ENCODE measurements at places on chromosomes 2 and 18.

- no peak for DNase-seq
Measured at GRCh38 chr2:64609227-64609941, 44.3 kb downstream of the SERTAD2 start.

DNA sequence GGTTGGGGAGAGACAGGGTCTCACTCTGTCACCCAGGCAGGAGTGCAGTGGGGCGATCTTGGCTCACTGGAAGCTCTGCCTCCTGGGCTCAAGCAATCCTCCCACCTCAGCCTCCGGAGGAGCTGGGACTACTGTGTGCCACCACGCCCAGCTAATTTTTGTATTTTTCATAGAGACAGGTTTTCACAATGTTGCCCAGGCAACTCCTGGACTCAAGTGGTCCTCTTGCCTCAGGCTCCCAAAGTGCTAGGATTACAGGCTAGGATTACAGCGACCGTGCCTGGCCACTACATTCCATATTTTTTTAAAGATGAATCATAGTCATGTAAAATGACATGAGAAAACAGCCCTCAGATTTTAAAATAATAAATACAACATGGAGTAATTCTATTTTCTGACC, 32.3 kb downstream of the CWC22 start:
- no peak for DNase-seq

DNA sequence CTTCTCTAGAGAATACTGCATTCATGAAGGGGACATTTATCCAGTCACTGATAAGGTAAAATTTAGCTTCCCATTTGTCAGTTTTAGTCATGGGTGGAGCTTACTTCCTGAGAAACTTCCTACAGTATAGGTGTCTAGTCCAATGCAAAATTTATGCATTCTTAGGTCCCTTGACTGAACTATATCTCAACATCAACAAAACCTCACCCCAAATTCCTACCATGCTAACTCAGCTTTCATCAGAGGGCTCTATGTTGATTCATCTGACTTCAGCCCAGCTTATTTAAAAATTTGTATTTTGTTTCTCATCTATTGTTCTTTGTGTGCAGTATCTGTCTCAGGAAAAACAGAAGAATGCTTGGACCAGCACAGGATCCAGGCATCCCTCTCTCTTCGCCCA, 296.4 kb upstream of the ACVR2A start:
- DNase-seq = no peak

GRCh38 chr2:239675826-239676715, 275.3 kb upstream of the HDAC4 start:
- DNase-seq = no peak

DNA sequence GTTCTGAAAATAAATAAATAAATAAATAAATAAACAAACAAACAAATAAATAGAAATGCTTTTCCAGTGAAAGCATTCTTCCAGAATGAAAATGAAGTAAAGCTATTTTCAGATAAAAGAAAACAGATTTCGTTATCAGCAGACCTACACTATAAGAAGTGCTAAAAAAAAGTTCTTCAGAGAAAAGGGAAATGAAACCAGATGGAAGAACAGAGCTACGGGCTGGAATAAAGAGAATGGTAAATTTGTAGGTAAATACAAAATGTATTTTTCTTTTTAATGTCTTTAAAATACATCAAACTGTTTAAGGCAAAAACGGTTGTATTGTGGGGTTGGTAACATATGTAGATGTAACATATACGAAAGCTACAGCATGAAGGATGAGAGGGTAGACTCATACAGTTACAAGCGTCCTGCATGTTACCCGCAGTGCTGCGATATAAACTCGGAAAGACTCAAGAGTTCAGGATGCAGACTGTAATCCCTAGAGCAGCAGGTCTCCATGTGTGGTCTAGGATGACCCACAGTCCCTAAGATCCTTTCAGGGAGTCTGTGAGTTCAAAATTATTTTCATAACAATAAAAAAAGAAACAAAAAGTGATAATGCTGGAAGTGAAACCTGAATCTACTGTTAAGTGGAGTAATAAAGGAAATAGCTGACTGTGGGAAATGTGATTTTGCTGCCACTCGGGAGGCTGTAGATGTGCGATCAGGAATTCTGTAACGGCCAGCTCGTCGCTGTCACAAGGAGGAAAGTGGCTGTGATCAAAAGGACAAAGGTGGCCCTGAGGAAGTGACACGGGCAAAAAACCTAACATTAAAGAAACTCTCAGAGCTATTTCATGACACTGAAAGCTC, 5.3 kb upstream of the RAB12 start:
- no peak for DNase-seq

DNA sequence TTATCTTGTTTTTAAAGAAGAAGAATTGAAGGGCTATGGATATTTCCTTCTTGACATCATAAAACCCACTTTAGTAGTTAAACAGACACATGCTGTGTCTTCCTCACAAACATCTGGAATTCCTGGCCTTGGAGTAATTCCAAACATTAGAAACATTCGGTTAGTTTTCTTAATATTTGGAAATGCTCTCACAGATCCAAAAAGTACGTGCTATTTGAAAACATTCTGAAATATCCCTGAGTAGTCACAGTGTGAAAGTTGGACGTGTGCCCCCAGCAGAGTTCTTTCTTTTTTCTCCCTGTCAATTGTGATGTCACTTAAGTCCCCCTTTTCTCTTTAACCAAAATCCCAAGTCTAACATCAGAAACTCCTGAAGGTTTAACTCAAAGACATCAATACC, 91.3 kb downstream of the ANTXR1 start:
- no peak for DNase-seq

DNA sequence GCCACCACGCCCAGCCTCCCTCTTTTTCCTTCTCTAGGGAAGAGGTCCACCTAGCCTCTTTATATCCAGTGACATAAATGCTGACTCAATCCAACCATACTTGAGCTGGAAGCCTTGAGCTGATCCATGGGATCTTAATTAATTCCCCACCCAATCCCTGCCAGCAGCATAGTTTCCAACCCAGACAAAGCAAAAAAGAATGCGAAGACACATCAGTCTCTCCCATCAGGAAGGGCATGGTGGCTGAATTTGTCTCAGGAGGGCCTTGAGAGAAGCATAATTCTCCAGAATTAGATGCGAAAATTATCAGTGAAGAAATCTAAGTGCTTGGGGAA, 22.5 kb downstream of the CASP10 start:
- DNase-seq = no peak

DNA sequence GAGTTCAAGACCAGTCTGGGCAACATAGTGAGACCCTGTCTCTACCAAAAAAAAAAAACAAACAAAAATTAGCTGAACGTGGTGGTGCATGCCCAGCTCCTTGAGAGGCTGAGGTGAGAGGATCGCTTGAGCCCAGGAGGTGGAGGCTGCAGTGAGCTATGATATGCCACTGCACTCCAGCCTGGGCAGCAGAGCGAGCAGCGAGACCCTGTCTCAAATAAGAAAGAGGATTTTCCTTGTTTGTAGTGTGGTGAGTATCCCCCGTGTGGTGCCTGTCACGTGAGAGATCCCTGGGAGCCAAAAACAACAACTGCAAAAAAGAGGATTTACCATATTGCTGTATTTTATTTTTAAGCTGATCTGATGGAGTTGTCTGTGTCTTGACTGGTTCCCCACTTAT, 9.2 kb downstream of the EML4 start:
- DNase-seq = no peak

DNA sequence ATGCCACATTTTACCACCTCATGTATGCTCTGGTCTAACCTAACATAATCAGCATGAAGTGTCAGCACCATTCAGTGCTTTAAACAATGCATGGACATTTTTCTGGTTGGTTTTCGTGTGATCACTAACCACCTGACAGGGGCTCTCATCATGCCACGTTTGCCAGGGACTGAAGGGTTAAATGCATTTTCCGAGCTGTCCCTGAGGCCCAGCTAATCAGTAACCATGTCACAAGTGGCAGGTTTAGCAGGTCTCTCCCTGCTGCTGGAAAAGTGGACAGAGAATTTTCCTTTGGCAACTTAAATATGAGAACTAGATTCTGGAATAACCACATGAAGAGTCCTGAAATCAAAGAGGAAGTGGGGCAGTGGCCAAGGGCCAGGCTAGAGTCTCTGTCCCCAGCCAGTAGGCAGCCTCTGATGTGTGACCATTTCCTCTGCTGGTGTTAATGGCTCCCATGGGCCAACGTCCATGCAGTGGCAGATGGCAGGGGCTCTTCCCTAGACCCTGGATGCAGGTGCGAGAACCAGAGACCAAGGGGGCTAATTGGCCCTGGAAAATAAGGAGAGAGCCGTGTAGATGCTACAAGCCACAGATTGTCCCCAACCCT, 69.5 kb downstream of the TPGS2 start:
- no peak for DNase-seq

DNA sequence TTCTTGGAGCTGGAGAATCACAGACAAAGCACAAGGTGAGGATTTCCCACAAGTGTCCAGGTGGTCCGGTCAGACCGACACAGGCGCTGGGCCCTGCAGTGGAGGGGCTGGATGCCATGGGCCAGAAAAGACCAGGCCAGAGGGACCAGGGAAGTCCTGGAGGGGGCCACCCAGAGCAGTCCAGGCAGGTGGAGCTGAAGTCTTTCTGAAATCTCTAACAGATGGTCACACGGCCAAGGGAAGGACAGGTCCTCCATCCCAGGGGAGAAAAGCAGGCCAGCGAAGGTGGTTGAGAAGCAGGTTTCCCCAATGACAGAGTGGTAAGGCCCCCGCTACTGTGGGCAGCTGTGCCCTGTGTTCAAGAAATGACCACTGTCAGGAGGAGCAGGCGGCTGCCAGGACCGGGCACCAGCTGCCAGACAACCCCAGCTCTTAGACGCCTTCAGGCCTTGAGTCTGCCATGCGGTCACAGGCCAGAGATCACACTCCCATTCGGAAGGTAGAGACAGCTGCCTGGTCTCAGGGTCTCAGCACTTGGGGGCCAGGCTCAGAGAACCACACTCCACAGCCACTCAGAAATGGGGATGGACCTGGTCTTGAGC, 25.9 kb downstream of the HS1BP3 start:
- DNase-seq = no peak

DNA sequence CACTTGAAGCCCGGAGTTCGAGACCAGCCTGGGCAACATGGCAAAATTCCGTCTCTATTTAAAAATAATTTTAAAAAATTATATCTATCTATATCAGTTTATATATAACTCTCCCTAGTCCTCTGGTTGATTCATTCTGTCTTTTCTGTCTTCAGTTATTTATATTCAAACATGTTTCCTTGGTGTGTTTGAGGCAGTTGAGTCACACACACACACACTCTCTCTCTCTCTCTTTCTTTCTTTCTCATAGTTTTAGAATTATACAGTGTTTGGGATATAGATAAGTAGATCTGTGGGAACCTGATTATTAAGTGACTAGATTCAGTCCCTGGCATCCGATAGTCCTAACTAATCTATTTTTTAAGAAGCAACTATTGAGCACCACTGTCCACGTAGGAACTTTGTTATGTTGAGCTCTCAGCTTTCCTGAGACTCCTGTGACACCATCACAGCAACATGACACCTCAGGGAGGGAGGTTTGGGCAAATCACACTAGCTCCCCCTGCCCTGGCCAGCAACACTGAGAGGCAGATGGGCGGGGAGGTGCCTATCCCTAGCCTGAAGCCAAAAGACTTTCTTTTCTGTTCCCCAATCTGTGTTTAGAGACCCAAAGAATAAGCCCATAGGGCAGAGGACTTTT, 482.7 kb downstream of the DLGAP1 start:
- DNase-seq = no peak

Measured in smooth muscle cell of the brain vasculature (primary cell).